Naive thymus-derived CD8-positive, alpha-beta T cell (primary cell): ENCODE measurements at places on chromosomes 16 and 17. TPM values are rescaled to one million over a fixed set of nuclear protein-coding genes. Genes with fewer than 3 reads are reported as not detected.

DNA sequence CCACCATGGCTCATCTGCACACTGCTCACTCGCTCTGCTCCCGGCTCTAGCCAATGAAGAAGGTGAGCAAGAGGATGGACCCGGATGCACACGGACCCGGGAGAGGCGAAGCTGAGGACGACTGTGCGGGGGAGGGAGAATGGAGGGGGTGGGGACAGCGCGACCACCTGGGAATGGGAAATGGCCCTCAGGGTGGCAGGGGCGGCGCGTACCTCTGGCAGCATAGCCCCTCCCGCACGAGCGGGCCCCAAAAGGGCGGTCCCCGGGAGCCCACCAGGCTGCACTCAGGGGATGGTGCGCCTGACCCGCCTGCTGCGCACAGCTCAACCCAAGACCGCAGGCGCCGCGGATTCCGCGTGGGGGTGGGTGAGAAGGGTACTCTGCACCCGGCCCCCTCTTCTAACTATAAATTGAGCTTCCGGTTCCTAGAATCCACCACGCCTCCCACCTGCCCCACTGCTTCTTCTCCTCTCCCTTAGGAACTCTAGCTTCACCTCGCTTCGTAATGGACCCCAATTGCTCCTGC is 6.1 kb downstream of the MT1H start:
- DNase-seq = peak; percentile 51

The CEP112 gene
- total RNA-seq = 2.0 TPM

DNA sequence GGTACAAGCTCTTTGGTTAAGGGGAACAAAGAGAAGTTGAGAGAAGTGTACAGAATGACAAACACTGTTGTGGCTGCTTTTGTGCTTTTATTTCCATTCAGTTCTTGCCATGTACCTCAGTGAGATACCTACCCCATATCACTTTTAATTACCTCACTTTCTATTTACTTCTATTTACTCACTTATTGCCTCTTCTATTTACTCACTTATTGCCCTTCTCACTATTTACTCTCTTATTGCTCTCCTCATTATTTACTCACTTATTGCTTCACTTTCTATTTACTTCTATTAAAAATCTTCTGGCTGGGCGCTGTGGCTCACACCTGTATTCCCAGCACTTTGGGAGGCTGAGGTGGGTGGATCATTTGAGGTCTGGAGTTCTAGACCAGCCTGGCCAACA is 41.9 kb downstream of the MBTD1 start:
- DNase-seq = no peak

The CACNG3 gene
- not detected for total RNA-seq

GRCh38 chr17:70127221-70127873 is 42.0 kb upstream of the KCNJ2 start:
- no peak for DNase-seq

- peak; percentile 82 for DNase-seq
These were observed 1.3 kb downstream of the ZNF276 start for GRCh38 chr16:89722392-89723278.

The ITGAD gene
- total RNA-seq = not detected

GRCh38 chr17:47801176-47801765 is 20.3 kb downstream of the OSBPL7 start:
- DNase-seq = no peak

DNA sequence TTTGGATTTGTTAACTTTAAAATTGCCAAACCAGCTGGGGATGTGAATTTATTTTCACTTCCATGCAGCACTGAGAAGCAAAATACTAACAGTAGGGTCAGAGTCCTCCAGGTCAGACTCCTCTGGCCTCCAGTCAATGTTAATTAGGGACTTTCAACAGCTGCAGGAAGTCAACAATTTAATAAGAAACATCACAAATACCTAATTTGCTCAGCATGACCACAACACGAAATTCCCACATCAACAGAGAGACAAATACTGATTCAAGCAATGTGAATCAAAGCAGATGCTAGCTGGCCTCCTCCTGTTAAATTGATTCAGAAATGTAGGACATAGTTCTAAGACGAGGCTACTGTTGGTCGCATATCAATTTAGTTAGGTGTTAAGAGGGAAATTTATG is 111.7 kb downstream of the ABCA8 start:
- DNase-seq = no peak

- DNase-seq = no peak
These were observed 538.7 kb upstream of the HSBP1 start for GRCh38 chr16:83269048-83269447.

- DNase-seq = no peak
These were observed 7.7 kb upstream of the MBTPS1 start for GRCh38 chr16:84124257-84125073.

The PDILT gene
- not detected for total RNA-seq

DNA sequence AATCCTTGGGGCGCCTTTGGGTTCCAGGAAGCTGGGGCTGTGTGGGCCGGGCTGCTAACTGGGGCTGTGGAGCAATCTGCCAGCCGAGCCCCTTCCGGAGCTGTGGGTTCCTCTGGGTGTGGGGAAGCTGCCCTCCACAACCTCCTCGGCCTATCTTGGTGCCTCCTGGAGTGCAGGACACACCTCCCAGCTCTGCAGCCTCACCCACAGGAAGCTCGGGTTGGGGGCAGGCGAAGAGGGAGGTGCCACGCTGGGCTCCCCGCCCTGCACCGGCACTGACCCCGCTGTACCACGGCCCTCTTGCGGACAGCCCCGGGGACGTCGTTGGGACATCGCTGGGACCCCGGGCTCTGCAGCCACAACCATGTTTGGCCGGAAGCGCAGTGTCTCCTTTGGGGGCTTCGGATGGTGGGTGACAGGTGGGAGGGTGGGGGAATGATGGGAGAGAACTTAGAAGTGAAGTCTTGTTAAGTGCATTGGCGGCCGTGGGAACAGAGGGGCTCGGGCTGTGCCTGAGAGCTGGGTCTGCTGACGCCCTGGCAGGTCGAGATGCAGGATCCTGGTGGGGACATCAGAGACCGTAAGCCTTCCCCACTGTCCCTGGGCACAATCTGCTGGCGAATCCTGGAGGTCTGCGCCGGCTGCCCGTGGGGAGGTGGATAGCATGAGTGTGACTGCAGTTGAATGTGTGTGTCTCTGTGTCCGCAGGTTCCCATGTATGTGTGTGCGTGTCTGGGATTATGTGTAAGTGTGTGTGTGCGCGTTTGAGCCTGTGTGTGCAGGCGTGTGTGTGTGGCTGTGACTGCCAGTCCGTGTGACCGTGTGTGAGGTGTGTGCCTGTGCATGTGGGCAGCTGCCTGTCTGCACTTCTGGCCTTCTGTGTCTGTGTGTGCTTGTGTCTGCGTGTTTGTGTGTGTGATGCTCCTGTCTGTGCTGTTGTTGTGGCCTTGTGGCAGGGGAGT is at the start of gene RAP1GAP2:
Gene RAP1GAP2 (plus strand): TSS at position 275 of the 962 bp plus-strand sequence. CDS start 90 bp downstream, at position 365.
- DNase-seq = peak; percentile 71

DNA sequence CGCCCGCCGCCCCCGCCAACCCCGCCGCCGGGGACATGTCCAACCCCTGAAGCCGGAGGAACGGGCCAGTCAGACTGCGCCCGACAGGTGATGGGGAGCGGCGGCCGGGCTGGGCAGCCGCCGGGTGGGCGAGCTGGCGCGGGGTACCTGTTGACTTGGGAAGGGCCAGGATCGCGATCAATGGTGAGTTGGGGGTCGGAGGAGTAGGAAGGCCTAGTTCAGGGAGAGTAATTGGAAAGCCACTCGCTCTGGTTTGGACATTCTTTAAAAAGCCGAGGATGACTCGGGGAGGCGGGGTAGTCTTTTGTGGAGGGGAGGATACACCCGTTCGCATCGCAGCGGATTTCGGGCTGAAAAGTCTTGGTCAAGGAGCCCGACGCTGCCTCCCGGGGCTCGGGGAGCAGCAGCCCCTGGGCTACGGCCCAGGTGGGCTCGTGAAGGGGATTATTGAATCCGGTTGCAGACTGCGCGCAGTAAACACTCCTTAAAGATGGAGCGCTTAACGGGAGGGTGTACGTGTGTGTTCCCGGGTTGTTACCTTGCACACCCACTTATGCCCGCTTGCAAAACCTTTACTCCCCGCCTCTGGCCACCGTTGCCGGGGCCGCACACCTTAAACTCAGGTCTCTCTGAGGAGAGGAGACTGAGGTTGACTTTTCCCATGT is 123.8 kb downstream of the GOSR1 start:
- no peak for DNase-seq

DNA sequence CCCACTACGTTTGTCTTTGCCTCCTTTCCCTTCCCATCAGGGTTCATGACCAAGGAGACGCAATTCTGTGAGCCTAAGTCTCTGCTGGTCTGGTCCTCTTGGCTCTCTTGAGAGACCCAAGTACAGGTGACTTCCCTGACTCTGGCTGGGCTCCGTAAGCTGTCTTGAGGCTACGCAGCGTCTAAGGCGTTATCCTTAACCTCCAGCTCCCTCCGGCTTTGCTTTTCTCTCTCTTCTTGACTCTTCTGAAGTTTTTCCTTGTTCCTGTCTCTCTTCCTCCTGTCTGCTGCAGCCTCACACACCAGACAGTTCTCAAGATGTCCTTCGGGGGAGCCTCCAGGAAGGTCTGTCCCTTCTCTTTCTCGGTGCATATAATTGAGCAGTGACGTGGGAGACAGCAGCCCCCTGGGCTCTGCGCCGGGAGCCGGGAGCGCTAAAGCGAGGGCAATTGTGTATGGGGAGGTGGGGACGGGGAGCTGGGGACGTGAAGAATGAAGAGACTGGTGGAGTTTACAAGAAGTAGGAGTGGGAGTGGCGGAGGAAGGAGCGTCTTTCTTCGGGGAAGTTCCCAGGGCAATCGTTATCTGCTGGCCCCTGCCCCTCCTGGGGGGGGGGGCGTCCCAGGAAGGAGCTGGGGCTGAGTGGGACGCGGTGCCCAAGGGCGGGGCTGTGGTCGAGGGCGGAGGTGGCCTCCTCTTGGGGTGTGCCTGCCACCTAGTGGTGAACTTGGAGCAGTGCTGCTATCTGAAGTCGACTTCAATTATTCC is 6.9 kb upstream of the PIRT start:
- DNase-seq = peak; percentile 69

DNA sequence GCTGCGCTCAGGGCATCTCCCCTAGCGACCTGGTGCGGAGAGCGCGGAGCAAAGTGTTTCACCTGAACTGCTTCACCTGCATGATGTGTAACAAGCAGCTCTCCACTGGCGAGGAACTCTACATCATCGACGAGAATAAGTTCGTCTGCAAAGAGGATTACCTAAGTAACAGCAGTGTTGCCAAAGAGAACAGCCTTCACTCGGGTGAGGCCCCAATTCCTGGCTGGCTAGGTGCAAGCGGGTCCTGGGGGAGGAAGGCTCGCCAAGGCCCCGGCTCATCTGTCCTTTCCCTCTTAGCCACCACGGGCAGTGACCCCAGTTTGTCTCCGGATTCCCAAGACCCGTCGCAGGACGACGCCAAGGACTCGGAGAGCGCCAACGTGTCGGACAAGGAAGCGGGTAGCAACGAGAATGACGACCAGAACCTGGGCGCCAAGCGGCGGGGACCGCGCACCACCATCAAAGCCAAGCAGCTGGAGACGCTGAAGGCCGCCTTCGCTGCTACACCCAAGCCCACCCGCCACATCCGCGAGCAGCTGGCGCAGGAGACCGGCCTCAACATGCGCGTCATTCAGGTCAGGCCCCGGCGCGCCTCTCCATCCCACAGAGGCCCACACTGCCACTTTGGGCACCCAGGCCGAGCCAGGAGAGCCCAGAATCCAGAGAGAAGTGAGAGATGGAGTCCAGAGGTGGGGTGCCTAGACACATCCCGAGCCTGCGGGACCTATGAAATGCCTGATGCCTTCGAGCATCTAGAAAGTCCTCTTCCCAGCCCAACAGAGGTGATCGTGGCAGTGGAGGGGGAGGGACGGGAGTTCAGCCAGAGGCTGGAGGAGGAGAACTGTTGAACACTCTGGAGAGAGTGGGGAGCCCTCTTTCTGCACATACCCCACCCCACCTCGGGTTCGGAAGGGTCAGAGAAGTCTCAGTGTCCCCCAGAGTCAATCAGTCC is 3.3 kb downstream of the LHX1 start:
- peak; percentile 16 for DNase-seq

- no peak for DNase-seq
These were observed 6.8 kb downstream of the CCDC102A start for GRCh38 chr16:57529391-57530103.

DNA sequence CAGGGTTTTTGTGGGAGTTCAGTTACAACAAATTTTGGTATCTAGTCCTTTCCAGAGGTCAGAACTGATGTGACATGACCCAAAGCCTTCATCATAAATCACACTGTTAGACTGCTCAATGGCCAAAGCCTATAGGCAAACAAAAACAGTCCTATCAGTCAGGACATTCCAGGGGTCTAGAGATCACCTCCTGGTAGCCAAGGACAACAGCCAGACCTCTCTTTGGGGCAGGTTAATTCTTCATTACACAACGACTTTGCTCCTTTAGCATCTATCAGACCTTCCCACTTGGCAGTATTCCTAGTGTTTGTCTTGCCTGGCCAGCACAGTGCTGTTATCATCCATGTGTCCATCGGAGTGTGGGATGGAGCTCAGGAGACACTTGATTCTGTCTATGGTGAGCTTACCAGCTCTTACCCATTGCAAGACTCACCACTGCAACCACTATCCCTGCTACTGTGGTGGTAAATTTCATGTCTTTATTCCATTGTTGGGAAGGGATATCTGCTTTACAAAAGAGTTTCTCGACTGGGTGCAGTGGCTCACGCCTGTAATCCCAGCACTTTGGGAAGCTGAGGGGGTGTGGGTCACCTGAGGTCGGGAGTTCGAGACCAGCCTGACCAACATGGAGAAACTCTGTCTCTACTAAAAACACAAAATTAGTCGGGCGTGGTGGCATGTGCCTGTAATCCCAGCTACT is 95.5 kb upstream of the DHX40 start:
- no peak for DNase-seq

GRCh38 chr17:80819422-80820164 is 172.0 kb upstream of the CHMP6 start:
- no peak for DNase-seq

GRCh38 chr17:56319531-56319930 is 166.3 kb downstream of the ANKFN1 start:
- DNase-seq = no peak

DNA sequence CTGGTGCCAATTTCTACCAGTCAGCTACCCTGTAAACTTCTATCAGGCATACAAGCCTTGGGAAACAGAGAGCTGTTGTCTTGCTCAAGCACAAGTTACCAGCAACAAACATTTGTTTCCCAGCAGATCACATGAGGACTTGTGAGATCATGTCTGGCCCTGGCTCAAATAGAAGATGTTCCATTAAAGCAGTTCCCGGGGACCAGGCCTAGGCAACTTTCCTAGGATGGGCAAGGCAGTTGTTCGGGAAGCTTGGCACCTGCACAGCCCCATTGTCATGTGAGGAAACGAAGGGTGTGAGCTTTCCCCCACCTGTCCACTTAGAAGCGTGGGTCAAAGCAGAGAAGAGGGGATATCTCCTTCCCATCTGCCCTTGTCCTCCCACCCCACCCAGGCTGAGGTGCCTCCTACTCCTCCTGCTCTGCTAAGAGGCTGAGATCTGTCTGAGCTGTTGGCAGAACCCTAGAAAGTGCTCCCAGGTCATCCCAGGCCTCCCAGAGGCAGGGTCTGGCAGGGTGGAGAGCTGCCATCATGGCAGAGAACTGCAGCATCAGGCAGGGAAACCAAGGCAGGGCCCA is 11.2 kb upstream of the SLC47A2 start:
- DNase-seq = peak; percentile 52

- no peak for DNase-seq
These were observed 9.6 kb downstream of the G6PC3 start for GRCh38 chr17:44079877-44080821.

GRCh38 chr17:68497885-68498319 is 14.3 kb upstream of the PRKAR1A start:
- no peak for DNase-seq

The SLC6A2 gene
- total RNA-seq = not detected

GRCh38 chr16:67435758-67436164 is 4.8 kb downstream of the HSD11B2 start:
- no peak for DNase-seq

The CES1 gene
- not detected for total RNA-seq

The NHLRC4 gene
- total RNA-seq = 5.3 TPM
